ENCODE measurements at places on chromosomes 3 and 15.

DNA sequence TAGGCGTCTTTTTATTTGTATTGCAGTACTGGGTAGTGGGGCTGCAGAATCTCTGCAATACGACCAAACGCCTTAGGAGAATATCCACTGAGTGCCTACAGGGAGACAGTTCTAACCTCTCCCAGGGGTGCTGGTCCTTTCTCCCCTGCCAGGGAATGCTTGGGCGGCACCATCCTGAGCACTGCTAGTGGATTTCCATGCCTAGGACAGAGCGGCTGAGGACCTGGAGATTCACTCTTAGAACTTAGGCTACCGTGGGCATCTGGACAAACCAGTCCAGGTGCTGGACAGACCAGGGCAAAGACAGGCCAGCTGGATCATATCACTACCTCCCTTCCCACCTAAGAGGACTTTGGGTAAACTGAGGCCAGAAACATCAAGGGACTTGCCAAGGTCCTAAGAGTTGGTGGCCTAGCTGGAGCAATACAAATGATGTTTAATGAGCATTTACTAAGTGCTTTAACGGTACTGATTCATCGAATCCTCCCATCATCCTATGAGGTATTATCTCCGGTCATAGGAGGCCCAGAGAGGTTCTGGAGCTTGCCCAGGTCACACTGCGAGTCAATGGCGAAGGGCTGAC is 902 bp downstream of the TMEM44 start:
- DNase-seq, result no peak

DNA sequence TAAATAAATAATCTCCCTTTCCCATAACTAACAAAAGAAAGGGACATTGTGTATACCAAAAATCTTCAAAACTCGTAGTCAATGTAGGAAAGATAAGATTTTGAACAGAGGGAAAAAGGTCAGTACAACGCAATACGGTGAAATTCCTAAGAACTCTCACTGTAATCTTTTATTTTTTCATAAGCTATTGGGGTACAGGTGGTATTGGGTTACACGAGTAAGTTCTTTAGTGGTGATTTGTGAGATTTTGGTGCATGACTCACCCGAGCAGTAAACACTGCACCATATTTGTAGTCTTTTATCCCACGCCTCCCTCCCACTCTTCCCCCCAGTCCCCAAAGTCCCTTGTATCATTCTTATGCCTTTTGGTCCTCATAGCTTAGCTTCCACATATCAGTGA is 718.0 kb downstream of the TBL1XR1 start:
- no peak for DNase-seq

DNA sequence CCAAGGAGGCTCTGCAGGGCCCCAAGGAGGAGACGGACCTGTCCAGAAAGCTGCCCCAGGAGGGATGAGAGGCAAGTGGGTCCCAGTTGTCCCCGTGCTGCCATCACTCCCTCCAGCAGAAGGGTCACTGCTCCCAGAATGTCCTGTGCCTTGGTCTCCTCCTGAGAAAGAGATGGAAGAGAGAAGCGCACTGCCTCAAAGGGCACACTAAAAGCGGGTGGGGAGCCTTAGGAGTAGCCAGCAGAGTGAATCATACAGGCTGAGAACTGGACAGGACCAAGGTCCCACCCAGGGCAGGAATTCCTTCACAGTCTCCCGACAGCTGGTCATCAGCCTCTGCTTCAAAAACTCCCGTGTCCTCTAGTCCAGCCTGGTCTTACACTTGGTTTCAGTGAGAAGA is 4.6 kb downstream of the THPO start:
- DNase-seq, result peak; percentile 49

DNA sequence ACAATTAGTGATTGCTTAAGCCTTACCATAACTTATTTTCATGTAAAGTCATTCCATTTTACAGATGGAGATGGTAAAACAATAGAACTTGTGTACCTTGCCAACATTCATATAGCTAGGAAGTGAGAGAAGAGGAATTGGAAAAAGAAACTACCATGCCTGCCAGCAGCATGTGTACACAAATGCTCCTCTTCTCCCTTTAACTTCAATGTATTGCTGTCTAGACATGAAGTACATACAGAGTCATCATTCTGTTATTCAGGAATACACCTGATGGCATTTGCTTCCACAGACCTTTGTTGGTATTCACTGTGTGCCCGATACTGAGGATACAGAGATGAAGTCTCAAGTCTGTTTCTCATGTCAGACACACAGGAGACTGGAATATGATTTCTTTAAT is 7.1 kb upstream of the TMEM207 start:
- DNase-seq, result no peak

- DNase-seq, result no peak
Measured at GRCh38 chr3:105653166-105653565, 215.6 kb downstream of the CBLB start.

DNA sequence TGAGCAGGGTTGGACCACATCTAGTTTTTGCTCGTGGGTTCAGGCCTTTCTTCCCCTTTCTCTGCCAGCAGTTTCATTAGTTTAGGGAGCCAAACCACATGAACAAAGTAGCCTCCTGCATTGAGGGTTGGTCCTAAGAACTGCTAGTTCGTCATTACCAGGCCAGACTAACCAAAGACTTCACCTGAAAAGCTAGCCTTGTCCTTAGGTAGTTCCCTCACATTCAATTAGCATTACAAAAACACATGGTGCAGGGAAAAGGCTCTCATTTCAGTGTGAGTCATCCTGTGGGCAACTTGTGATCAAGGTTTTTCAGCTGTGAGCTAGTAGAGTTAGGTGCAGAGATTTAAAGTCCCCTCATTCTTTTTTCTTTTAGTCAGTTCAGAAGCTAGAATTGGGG is 279.3 kb upstream of the CTNNB1 start:
- DNase-seq, result no peak

GRCh38 chr3:169774186-169774585 is 990 bp downstream of the MYNN start:
- DNase-seq, result no peak

DNA sequence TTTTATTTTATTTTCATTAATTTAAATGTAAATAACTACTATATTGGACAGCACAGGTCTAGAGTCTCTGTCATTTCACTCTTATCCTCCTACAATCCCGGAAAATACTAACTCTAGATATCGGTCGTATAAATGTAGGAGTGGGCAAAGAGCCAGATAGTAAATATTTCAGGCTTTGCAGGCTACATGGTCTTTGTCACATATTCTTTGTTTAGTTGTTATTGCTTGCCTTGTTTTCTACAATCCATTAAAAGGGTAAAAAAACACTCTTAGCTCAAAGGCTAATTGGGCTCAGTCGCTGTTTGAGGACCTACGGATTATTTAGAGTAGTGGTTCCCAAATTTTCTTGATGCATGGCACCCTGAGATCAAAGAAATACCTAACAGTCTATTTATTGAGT is 1.7 kb downstream of the KNL1 start:
- no peak for DNase-seq

GRCh38 chr15:40456299-40456712 is 14.5 kb upstream of the CHST14 start:
- DNase-seq, result no peak

DNA sequence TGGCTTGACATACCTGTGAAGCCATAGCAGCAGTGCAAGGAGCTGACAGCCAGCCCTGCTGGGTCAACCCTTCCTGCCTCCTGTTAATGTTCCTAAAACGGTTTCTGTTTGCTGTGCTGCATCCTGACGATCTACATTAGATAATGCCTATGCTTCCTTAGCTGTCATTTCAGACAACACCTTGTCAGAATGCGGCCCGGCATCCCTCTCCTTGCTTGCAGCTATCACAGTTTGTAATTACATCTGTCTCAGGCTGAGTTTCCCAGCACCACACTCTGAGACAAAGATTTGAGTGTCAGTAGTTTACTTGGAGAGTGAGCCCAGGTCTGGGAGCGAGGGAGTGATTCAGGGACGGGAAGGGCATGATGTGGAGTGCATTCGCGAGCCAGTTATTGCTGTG is 9.0 kb downstream of the TRH start:
- no peak for DNase-seq

- no peak for DNase-seq
Measured at GRCh38 chr3:73580343-73580742, 44.4 kb downstream of the PDZRN3 start.

- DNase-seq, result no peak
Measured at GRCh38 chr3:15099364-15100098, 583 bp upstream of the RBSN start.

- DNase-seq, result no peak
Measured at GRCh38 chr15:90547540-90547939, 17.8 kb downstream of the CRTC3 start.

- no peak for DNase-seq
Measured at GRCh38 chr3:106241593-106241992, 372.8 kb upstream of the CBLB start.

DNA sequence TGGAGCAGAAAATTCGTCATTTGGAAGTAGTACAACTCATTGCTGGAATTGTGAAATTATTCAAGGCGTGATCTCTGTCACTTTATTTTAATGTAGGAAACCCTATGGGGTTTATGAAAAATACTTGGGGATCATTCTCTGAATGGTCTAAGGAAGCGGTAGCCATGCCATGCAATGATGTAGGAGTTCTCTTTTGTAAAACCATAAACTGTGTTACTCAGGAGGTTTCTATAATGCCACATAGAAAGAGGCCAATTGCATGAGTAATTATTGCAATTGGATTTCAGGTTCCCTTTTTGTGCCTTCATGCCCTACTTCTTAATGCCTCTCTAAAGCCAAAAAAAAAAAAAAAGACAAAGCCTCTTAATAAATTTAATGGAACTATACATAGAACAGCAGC is 5.5 kb upstream of the TIMMDC1 start:
- no peak for DNase-seq

DNA sequence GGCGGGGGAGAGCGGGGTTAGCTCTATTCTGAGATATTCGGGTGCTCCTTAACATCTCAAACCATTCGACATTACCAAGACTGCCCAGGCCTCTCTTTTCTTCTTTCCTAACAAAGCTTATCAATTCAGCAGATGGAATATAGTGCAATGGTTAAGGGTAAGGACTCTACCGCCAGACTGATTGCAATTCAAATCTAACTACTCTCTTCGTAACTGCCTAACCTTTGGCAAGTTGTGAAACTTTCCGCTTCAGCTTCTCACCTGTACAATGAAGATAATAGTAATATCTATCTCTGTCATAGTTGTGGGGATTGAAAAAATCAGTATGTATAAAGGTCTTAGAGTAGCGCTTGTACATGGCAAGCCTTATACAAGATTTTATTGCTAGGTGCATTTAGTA is 972 bp downstream of the UBA5 start:
- DNase-seq, result no peak

DNA sequence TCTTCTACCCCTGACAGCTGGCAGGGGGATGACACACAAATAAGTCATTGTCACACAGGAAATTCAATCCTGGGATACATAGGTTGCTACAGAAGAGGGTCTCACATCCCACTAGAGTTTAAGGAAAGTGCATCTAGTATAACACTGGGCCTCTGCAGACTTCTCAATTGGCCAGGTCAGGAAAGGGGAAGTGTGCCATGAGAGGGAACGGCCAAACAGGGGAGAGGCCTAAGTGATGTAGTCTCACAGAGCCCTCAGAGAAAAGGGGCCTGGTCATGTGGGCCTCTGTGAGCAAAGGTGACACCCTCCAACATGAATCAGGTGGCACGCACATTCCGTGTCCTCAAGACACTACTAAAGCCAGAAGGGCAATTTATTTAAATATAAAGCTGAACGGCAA is 11.2 kb downstream of the ZXDC start:
- peak; percentile 17 for DNase-seq

GRCh38 chr3:10377148-10377725 is 56.3 kb upstream of the SEC13 start:
- DNase-seq, result no peak

- DNase-seq, result no peak
Measured at GRCh38 chr3:23837691-23838090, 31.9 kb downstream of the UBE2E1 start.

DNA sequence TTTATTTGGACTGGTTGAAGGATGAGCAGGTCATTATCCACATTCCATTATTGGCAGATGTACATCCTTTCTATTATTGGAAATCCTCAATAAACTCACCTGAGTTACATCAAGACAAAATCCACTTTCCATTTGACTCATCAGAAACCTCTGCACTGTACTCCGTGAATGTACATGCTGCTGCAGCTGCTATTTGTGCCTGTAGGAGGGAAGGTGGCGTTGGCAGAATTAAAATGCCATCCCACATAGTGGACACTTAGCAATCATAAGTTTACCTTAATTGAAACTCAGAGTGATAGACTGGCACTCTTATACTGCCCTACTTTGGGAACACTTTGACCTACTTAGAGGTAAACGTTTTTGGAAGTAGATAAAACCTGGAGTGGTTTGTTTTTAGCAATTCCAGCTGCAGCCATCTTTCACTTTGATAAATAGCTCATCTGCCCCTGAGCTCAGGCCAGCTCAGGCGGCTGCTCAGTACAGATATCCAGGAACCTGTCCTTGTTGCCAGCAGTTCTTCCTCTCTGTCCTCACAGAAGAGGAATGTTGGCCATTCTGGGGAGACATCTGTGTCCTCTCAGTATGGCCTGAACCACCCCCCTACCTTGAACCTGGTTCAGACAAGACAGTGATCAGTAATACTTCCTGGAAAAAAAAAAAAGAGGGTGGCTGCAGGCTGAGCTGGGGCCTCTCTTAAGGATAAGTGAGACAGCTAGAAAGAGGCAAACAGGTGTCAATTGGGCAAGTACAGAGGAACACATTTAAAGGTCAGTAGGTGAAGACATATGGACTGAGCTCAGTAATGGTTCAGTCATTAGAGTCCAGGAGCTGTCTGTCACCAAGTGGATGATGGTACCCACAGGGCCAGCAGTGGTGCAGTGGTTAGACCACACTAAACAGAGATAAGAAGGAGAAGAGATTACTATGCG is 153.4 kb upstream of the UMPS start:
- no peak for DNase-seq

DNA sequence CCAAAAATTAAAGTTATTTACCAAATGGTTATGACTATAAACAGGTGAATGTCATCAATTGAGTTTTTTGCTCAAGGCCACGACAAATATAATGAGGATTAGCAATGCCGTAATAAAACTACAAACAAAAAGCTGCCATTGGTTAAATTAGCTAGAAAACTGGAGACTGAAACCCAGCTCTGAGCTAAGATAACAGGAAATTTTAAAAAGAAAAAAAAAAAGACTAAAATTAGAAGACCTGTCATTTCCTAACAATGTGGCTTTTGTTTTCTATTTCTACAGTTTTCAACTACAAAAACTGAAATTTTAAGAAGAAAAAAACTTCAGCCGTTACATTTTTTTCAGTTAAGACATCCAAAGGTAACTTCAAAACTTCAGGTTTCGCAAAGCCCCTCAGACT is 9.7 kb downstream of the SLC12A6 start:
- no peak for DNase-seq

DNA sequence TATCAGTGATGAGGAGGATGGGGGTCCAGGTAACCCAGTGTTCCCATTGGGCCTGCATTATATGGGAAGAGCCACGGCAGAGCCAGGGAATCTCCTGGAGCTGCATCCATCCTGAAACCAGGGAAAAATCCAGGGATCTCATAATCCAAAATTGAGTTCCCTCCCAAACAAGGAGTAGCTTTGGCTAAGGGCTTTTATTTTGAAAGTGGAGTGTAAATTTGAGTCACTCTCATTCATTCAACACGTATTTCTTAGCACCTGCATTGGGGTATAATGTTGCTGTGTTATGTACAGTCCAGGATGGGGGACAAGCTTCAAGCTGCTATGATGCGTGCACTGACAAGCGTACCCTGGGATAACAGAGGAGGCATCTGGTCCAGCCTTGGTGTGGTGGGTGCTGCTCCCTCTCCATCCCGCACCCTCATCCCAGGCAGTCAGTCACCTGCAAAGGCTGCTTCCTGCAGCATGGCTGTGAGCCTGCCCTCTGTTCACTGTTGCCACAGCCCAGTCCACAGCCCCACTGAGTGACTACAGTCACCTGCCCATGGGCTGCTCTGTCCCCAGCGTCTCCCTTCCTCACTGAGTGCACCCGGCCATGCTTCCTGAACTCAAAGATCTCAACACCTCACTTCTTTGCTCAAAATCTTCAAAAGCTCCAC is 135.6 kb downstream of the OPA1 start:
- no peak for DNase-seq
